ENCODE measurements at places on chromosomes 5 and 9.

DNA sequence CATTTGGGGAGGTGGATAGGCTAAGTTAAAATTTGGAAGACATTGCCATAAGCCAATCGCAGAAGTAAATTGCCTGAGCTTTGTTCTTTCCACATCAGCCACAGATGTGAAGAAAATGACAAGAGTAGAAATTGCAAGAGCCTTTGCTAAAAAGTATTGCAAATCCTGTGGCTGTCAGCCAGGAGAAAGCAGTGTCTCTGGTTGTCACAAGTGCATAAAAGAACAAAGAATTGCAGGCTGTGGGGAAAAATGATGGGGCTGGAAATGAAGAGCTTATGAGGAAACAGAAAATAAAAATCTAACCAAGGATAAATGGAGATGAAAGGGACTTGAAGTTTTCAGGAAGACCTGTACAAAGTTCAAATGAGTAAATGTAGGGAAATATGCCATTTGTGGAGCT, 344.8 kb downstream of the CSNK1G3 start:
- DNase-seq = no peak

- no peak for DNase-seq
Observed at GRCh38 chr9:135463140-135463539, 16.4 kb upstream of the PPP1R26 start.

GRCh38 chr5:139078345-139078744, 119.8 kb downstream of the SIL1 start:
- no peak for DNase-seq

GRCh38 chr5:167969998-167970397, 321.4 kb upstream of the WWC1 start:
- DNase-seq = no peak

- DNase-seq = no peak
Observed at GRCh38 chr5:12114075-12114474, 209.8 kb upstream of the CTNND2 start.

DNA sequence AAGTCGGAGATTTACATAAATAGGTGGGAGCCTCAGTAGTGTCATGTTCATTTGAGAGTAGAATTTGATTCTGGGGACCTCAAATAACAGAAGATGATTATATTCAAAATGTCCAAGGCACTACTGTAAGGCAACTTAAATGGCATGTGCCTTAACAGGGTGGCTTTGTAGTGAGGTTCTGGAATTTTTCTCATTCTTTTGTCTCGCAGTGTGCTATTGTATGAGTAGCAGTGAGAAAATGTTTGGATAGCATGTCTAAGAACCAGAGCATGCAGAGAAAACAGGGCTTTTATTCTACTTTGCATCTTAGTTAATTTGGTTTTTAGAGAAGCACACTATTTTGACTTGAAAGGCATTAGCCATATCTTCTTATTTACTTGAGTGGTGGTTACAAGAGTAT, 25.0 kb downstream of the MAST4 start:
- no peak for DNase-seq

DNA sequence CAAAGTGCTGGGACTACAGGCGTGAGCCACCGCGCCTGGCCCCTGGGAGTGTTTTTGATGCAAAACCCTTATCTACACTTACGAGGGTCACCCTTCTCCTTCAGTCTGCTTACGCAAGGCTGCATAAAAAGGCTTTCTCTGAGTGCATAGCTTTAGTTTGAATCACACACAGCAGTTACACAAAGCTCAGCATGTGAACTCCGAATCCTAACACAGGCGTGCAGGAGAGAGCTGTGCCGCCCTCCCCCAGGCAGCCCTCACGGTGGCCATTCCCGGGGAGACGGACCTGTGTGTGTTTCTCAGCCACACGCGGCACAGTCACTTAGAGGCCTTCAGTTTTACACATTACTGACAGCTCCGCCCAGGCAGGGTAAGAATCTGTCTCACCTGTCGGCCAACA, 26.7 kb downstream of the EXD3 start:
- DNase-seq = no peak

GRCh38 chr9:127805620-127806019, 2.9 kb downstream of the FPGS start:
- peak; percentile 43 for DNase-seq

DNA sequence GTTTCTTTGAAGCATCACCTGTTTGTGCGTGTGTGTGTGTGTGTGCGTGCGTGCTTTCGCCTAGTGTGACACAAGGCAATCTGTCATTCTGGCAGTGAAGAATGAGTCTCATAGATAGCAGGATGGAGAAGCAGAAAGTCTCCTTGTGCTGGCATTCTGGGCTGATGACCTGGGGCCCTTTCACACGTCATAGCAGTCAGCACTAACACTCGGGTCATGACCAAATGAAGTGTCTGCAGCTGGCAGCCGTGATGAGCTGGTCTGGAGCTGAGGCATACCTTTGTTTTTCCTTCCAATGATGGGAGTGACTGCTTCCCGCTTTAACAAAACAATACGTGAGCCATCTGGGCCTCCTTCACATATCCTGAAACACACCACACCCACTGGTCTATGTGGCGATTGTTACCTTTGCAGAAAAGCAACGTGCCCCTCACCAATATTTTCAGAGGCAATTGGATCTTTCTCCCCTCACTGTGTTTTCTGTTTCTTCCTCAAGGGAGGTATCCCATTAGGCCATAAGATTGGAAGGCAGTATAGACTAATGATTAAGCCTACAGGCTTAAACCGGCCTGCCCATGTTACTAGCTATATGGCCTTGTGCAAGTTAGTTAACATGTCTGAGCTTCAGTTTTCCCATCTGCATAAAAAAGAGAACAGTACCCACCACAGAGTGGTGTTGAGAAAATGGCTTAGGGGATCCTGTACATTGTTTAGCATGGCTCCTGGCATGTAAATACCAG, 88.8 kb downstream of the SREK1 start:
- DNase-seq = no peak

DNA sequence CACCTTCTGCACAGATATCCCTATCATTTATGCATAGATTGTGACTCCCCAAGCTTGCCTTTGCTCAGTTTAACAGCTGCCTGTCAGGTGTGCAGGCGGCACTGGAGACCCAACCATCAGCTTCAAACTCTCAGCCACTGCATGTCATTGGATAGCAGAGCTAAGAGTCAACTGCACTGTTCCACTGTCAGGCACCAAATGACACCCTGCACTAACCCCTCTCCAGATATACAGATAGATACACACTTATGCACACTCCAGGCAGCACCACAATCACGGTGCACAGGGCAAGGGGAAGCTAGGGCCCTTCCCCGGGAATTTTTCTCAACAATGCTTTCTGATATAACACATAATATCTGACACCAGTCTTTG, 142.3 kb downstream of the BNC2 start:
- no peak for DNase-seq

GRCh38 chr5:5421149-5421960, 1.1 kb upstream of the ICE1 start:
- DNase-seq = no peak

DNA sequence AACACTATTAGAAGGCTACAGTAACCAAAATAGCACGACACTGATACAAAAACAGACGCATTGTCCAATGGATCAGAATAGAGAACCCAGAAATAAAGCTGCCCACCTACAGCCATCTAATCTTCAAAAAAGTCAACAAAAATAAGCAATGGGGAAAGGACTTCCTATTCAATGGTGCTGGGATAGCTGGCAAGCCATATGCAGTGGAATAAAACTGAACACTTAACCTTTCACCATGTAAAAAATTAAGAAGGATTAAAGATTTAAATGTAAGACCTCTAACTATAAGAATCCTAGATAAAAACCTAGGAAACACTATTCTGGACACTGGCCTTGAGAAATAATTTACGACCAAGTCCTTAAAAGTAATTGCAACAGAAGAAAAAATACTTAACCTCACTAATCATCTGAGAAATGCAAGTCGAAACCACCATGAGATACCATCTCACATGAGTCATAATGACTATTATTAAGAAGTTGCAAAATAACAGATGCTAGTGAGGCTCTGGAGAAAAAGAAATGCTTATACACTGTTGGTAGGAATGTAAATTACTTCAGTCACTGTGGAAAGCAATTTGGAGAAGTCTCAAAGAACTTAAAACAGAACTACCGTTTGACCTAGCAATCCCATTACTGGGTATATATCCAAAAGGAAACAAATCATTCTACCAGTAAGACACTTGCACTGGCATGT, 203.3 kb upstream of the CDH9 start:
- DNase-seq = no peak

GRCh38 chr5:53200306-53200705, 90.7 kb upstream of the MOCS2 start:
- DNase-seq = no peak

GRCh38 chr9:4042991-4043390, 256.9 kb downstream of the GLIS3 start:
- no peak for DNase-seq

DNA sequence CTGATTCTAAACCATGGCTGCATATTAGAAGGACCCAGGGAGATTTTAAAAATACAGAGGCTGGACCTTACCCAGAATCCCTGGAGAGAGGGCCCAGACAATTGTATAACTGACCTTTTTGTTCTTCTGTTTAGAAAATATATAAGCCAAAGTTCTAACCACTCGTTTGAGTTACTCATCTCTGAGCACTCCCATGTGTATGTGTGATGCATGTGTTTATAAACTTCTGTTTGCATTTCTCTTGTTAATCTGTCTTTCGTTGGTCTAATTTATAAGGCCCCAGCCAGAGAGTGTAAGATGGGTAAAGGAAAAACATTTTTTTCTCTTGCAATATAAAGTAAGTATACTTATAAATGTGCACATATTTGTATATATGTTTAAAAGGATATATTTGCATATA, 443.9 kb downstream of the ZNF608 start:
- no peak for DNase-seq

- DNase-seq = no peak
Observed at GRCh38 chr5:82924226-82925060, 152.8 kb downstream of the TMEM167A start.

- no peak for DNase-seq
Observed at GRCh38 chr5:17991775-17992174, 357.5 kb downstream of the TAF11L14 start.

- DNase-seq = no peak
Observed at GRCh38 chr9:127233550-127233949, 31.0 kb upstream of the GARNL3 start.

DNA sequence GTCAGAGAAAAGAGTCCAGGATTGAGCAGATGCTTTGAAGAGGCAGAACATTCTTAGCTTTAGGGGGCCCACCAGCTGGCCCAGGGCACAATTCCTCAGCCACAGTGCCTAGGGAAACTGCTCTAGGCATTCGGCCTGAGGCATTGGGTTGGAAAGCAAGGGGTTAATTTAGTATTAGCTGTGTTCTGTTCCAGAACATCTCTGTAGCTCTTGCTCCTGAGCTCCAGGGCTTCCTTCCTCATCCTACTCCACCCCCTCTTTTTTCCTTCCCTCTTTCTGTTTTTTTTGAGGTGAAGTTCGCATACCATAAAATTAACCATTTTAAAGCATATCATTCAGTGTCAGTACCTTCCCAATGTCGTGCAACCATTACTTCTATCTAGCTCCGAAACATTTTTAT, 74.5 kb upstream of the PANK3 start:
- no peak for DNase-seq

DNA sequence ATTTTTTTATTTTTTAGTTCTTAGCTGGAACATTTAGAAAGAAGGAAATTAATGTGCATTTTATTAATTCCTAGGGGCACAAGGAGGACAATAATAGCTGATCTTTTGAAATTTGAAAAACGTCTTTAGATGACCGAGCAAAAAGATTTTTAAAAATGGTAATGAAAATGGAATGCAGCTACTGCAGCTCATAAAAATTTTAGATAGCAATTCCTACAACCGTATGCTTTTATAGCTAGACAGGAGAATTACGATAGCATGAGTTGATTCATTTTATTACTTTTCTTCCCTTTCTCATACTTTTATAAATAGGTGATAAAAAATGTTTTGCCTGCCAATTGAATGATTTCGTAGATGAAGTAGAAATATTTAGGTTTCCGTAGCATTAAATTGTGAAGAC, 13.7 kb upstream of the RUFY1 start:
- no peak for DNase-seq

DNA sequence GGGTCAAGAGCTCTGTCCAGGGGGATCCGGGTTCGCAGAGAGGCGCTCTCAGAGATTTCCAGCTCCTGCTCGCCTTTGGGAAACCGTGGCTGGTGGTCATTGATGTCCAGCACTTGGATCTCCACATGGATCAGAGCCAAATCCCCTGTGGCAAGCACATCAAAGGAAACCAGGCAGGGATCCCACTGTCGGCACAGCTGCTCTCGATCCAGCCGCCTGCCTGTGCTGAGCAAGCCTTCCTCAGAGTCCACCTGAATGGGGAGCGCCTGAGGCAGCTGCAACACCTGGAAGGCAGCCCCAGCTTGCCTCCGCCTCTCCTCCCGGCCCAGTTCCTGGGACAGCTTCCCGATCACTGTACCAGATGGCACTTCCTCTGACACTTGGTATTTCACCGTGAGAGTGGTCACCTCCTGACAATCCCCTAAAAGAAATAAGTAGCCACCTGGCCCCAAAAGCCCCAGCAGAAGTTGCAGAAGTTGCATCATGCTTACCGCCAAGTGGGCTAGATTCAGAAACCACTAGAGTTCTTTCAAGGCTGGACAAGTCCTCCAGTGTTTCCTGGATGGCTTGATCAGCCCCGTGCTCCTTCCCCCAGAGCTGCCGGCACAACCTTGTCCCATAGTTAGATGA, 520 bp downstream of the PCDH12 start:
- no peak for DNase-seq

GRCh38 chr5:111902436-111902835, 145.4 kb upstream of the NREP start:
- DNase-seq = no peak

DNA sequence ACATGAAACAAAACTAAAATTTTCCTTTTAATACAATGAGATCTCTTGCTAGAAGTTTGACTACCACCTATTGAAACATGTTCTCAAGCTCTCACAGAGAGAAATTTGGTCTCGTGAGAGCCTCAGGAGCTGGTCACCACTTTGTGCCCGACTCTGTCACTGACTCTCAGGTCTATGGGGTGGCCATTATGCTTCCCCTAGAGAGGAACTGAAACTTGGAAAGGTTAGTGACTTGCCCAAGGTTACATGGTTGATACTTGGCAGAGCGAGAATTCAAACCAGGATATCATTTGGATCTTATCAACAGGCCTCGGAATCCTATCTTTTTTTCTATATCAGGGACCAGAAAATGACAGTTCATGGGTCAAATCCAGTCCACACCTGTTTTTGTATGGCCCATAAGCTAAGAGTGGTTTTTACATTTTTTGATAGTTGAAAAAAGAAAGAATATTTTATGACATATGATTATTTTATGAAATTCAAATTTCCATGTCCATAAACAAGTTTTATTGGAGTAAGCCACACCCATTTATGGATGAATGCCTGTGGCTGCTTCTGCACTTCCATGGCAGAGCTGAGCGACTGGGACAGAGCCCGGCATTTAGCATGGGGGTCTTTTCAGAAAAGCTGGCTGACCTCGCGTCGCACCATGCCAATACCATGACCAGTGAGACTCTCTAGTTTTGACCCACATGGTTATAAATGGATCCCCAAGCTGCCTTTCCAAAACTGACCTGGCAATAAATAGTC, 44.8 kb upstream of the EQTN start:
- no peak for DNase-seq

- DNase-seq = no peak
Observed at GRCh38 chr5:15806613-15807012, 306.6 kb downstream of the FBXL7 start.

GRCh38 chr5:155733935-155734334, 593.0 kb upstream of the SGCD start:
- DNase-seq = no peak

GRCh38 chr5:165139721-165140120, 1634.3 kb downstream of the MAT2B start:
- DNase-seq = no peak

Measured in GM19239 (cell line).